ENCODE measurements at places on chromosomes 4 and X.

DNA sequence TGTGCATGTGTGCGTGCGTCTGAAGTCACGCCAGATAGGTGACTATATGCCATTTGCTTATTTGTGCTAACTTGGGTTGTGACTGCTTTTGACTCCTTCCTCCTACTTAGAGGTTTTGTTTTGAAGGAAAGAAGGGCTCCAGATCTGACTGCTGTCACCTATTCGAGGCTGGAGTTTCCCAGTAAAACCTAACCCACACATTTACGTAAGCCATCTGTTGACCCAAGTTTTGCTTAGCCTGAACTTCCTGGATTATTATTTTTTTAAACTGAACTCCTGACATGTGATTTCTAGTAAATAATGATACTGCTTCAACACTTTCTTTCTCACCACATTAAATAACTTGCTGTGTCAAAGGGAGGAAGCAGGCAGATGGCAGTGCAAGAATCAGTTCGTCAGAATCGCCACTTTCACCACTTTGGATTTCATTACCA lies 41.5 kb downstream of the DTHD1 start:
- DNase-seq = no peak

GRCh38 chrX:148661035-148661434 lies 160.6 kb downstream of the AFF2 start:
- DNase-seq = no peak

- DNase-seq = peak; percentile 45
These were observed 208.9 kb downstream of the NWD2 start for GRCh38 chr4:37453281-37453998.

GRCh38 chrX:140501321-140501720 lies 3.5 kb downstream of the SOX3 start:
- no peak for DNase-seq

- peak; percentile 9 for DNase-seq
These were observed 69.7 kb downstream of the KLHL8 start for GRCh38 chr4:87150498-87151261.

GRCh38 chr4:8928074-8928473 lies 56.4 kb upstream of the HMX1 start:
- no peak for DNase-seq

GRCh38 chrX:84709987-84710386 lies 207.7 kb upstream of the HDX start:
- DNase-seq = no peak

- no peak for DNase-seq
These were observed 6.3 kb downstream of the SLC49A3 start for GRCh38 chr4:682490-683172.
